Astrocyte (in vitro differentiated cells and primary cell): ENCODE measurements at places on chromosomes 13 and 19. TPM values are rescaled to one million over a fixed set of nuclear protein-coding genes. Genes with fewer than 3 reads are reported as not detected.

TRIM13 gene
- total RNA-seq: 24.1 and 26.4 TPM in 2 replicates

PPP1R13L gene
- 56.6 and 56.7 TPM in 2 replicates for total RNA-seq

CLPTM1 gene
- 115 and 128 TPM in 2 replicates for total RNA-seq

VSTM2B gene
- total RNA-seq: not detected in 2 replicates

KCTD15 gene
- total RNA-seq: 42.3 and 43.3 TPM in 2 replicates

ZNF681 gene
- 1.3 and 3.1 TPM in 2 replicates for total RNA-seq

C19orf44 gene
- total RNA-seq: 4.4 and 5.0 TPM in 2 replicates

ZNF132 gene
- total RNA-seq: 1.4 and 1.9 TPM in 2 replicates

DLL3 gene
- 0.84 and 0.89 TPM in 2 replicates for total RNA-seq

NLRP12 gene
- total RNA-seq: not detected in 2 replicates

MEIOSIN gene
- not detected in 2 replicates for total RNA-seq

FGF22 gene
- total RNA-seq: 0.25 TPM in 1 of 2 replicates, not detected in the other

USHBP1 gene
- total RNA-seq: 0.27 TPM in 1 of 2 replicates, not detected in the other

TDRD12 gene
- not detected in 2 replicates for total RNA-seq

GFY gene
- not detected in 2 replicates for total RNA-seq

NFIX gene
- 8.4 and 9.6 TPM in 2 replicates for total RNA-seq

MISP3 gene
- total RNA-seq: 0.70 and 0.79 TPM in 2 replicates

ATCAY gene
- total RNA-seq: 4.5 and 6.5 TPM in 2 replicates

SYNE4 gene
- total RNA-seq: 0.53 and 1.1 TPM in 2 replicates

PSG2 gene
- 0.31 and 0.41 TPM in 2 replicates for total RNA-seq

HS6ST3 gene
- total RNA-seq: 0.07 TPM in 1 of 2 replicates, not detected in the other

GNG14 gene
- total RNA-seq: not detected in 2 replicates

CCDC194 gene
- 14.1 and 15.5 TPM in 2 replicates for total RNA-seq

ZNF558 gene
- total RNA-seq: not detected in 2 replicates

PSG6 gene
- total RNA-seq: 0.23 TPM in 1 of 2 replicates, not detected in the other

GTF2F2 gene
- 24.5 and 27.8 TPM in 2 replicates for total RNA-seq

C19orf38 gene
- 0.23 and 0.58 TPM in 2 replicates for total RNA-seq

CEACAM7 gene
- total RNA-seq: not detected in 2 replicates

ZNF528 gene
- total RNA-seq: 7.5 and 8.1 TPM in 2 replicates

OR4F17 gene
- total RNA-seq: not detected in 2 replicates

PTH2 gene
- total RNA-seq: not detected in 2 replicates

SLITRK5 gene
- 2.0 and 2.1 TPM in 2 replicates for total RNA-seq

ATXN8OS gene
- not detected in 2 replicates for total RNA-seq

C19orf67 gene
- total RNA-seq: not detected in 2 replicates

NCR1 gene
- total RNA-seq: not detected in 2 replicates

S1PR2 gene
- total RNA-seq: 15.7 and 16.8 TPM in 2 replicates

OR7C1 gene
- not detected in 2 replicates for total RNA-seq

GRIK5 gene
- 9.2 and 12.1 TPM in 2 replicates for total RNA-seq

CPAMD8 gene
- total RNA-seq: 1.4 and 1.9 TPM in 2 replicates

GRIN3B gene
- 2.5 and 2.7 TPM in 2 replicates for total RNA-seq

SIGLEC5 gene
- total RNA-seq: not detected in 2 replicates

PRTN3 gene
- not detected in 2 replicates for total RNA-seq

MRPS31 gene
- total RNA-seq: 15.1 and 17.0 TPM in 2 replicates

PPM1N gene
- total RNA-seq: 0.67 and 1.3 TPM in 2 replicates

PIP5K1C gene
- total RNA-seq: 42.0 and 44.2 TPM in 2 replicates

GPR108 gene
- 41.6 and 50.9 TPM in 2 replicates for total RNA-seq

KIR2DL1 gene
- total RNA-seq: not detected in 2 replicates
